ENCODE measurements at places on chromosomes 2 and 18. TPM values are rescaled to one million over a fixed set of nuclear protein-coding genes. Genes with fewer than 3 reads are reported as not detected.
A peak's percentile ranks its signal among the peaks of the same experiment; 100 is the strongest.

The KIF5C gene
- 0.82 TPM for polyA plus RNA-seq

The KCNIP3 gene
- polyA plus RNA-seq = not detected

The PID1 gene
- polyA plus RNA-seq = not detected

The MPPE1 gene
- 45.4 TPM for polyA plus RNA-seq

The ATP9B gene
- 16.6 TPM for polyA plus RNA-seq

The ABCA12 gene
- polyA plus RNA-seq = not detected

The TMEM169 gene
- polyA plus RNA-seq = 1.5 TPM

GRCh38 chr2:215527736-215528135, 91.9 kb upstream of the FN1 start:
- no peak for DNase-seq
- no peaks in the 10 kb centered on the region for H3K4me1 ChIP-seq
- H3K4me3 ChIP-seq = no peak overlapping the region

DNA sequence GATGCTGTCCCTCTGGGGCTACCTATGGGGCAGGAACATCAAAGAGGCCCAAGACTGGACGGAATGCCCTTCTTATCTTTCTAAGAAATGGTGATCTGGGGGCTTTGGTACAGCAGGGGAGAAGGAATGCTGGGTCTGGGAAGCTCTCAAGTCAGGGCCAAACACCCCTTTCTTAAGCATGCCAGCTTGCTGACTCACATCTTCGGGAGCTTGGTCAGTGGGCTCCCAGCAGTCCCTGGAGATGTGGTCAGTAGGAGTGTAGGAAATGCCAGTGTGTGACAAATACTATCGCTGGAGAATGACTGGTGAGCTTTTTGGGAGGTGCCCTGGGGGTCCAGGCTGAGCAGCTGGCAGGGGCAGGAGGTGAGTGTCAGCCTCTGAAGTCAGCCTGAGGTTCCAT, 105.0 kb upstream of the CDC42EP3 start:
- DNase-seq = no peak
- H3K4me3 ChIP-seq = no peak overlapping the region
- H3K27me3 ChIP-seq = no peaks in the 10 kb centered on the region
- no peaks in the 10 kb centered on the region for H3K36me3 ChIP-seq
- no peaks in the 10 kb centered on the region for H3K4me1 ChIP-seq

DNA sequence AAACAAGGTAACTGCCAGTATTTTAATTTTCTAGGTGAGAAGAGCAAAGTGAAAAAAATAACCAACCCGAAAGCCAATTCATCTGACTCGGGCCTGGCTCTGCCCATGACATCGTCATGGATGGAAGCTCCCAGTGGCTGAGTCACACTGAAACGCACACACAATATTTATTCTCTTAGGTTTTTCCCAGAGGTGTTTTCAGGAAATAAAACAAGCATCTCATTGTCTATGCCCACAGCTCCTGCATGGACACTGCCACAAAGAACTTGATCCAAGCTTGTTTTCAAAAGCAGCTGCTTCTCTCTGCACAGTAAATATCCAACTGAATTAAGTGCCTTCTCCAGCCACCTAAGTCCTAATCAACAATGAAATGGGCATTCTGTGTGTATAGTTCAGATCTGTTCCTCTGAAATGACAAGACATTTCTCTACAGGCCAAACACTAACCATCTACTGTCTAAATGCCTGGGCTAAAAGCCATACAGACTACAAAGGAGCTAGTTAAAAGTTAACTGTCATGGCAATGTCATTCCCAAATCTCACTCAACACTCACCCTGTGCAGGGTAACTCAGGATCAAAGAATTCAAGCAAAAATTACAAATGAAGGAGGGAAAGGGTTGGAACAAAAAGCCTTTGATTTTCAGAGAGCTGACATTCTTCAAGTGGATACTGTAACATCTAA, 62.9 kb downstream of the RPL31 start:
- no peaks in the 10 kb centered on the region for H3K4me1 ChIP-seq
- H3K27me3 ChIP-seq = no peaks in the 10 kb centered on the region
- H3K36me3 ChIP-seq = no peaks in the 10 kb centered on the region
- DNase-seq = no peak
- H3K27ac ChIP-seq = no peak overlapping the region

- H3K27ac ChIP-seq = no peak overlapping the region
- no peak overlapping the region for H3K4me3 ChIP-seq
- no peaks in the 10 kb centered on the region for H3K36me3 ChIP-seq
Observed at GRCh38 chr2:128642316-128642715, 323.6 kb upstream of the HS6ST1 start.

GRCh38 chr18:77905449-77906055, 655.9 kb downstream of the GALR1 start:
- no peak overlapping the region for H3K4me3 ChIP-seq
- DNase-seq = no peak
- no peaks in the 10 kb centered on the region for H3K36me3 ChIP-seq
- no peaks in the 10 kb centered on the region for H3K4me1 ChIP-seq
- H3K27ac ChIP-seq = no peak overlapping the region

- peaks cover 11% of the 10 kb centered on the region for H3K36me3 ChIP-seq
- peaks cover 4% of the 10 kb centered on the region for H3K4me1 ChIP-seq
- DNase-seq = no peak
- no peak overlapping the region for H3K27ac ChIP-seq
Observed at GRCh38 chr2:154700136-154700535, 1.6 kb downstream of the KCNJ3 start.

DNA sequence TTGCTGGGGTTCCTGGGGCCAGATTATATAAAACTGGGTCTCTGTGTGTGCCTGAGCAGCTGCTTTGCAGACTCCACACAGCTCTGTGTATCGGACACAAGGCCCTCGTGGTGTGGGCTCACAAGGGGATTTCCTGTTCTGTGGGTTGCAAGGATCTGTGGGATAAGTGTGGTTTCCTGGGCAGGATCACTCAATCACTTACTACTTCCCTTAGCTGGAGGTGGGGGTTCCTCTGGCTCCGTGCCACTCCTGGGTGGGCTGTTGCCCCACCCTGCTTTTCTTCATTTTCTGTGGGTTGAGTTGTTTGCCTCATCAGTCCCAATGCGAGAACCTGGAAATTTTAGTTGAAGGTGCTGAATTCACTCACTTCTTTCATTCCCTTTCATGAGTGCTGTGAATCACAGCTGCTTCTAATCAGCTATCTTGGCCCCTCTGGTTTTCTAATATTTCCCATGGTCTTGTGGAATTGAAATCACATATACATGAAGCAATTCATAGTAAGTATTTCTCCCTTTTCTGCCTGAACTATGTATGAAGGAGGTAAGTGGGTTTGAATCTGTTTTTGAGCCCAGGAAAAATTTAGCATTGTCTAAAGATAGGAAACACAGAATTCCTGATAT, 196.3 kb downstream of the DCDC2C start:
- H3K4me3 ChIP-seq = no peak overlapping the region
- no peak for DNase-seq
- peaks cover 6% of the 10 kb centered on the region for H3K27me3 ChIP-seq

DNA sequence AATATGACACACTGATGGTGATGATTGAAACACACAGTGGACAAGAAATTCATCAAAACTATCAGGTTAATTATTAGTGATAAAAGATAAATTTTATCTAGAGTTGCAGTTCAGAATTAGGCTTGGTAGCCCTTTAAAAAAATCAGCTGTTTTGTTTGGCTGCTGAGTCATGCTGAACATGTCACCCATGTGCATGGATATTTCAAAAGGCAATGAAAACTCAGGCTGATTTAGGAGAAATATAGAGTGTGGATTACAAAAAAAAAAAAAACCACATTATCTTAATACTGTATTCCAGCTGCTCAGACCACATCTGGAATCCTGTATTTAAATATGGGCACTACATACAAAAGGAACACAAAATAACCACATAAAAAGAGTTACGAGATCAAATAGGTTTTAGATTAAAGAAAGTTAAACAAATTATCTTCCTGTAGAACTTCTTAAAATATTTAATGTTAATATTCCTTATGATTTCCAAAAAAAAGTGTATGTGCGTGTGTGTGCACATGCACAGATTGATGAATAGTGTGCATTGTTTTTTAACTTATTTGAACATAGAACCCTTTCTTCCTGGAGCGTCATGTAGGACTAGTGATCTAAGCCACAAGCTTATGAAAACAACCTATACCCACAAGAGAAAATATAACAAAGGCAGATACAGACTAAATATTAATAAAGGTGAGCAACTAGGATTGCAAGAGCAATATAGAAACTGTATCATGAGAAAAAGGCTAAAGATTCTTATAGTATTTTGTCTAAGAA, 186.2 kb downstream of the STK39 start:
- no peak overlapping the region for H3K27ac ChIP-seq
- no peak for DNase-seq
- no peak overlapping the region for H3K4me3 ChIP-seq
- H3K4me1 ChIP-seq = no peaks in the 10 kb centered on the region
- H3K36me3 ChIP-seq = peaks cover 7% of the 10 kb centered on the region

GRCh38 chr18:8314124-8314523, 295.1 kb upstream of the RAB12 start:
- H3K27ac ChIP-seq = no peak overlapping the region
- H3K27me3 ChIP-seq = peaks cover 14% of the 10 kb centered on the region
- no peaks in the 10 kb centered on the region for H3K4me1 ChIP-seq
- no peak overlapping the region for H3K4me3 ChIP-seq
- H3K36me3 ChIP-seq = no peaks in the 10 kb centered on the region

- H3K4me3 ChIP-seq = no peak overlapping the region
- no peaks in the 10 kb centered on the region for H3K27me3 ChIP-seq
- H3K27ac ChIP-seq = no peak overlapping the region
- peaks cover 13% of the 10 kb centered on the region for H3K4me1 ChIP-seq
Observed at GRCh38 chr2:27400348-27401135, 8.8 kb downstream of the PPM1G start.

DNA sequence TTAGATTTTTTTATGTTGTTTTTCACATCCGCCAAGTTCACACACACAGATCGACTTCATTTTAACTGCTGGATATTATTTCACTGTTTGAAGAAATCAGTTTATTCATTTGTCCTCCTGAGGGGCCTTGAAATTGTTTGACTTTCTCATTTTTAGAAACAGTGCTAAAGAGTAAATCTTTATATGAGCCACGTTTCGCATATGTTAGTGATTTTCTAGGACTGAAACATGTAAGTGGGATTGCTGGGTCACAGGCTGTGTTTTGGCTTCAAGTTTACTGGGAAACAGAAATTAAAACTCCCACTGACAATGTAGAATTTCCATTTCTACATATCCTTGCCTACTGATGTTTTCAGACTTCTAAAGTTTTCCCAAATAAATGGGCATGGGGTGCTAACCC, 363.8 kb downstream of the NCKAP5 start:
- no peak overlapping the region for H3K27ac ChIP-seq
- peaks cover 9% of the 10 kb centered on the region for H3K36me3 ChIP-seq
- H3K4me1 ChIP-seq = no peaks in the 10 kb centered on the region
- H3K27me3 ChIP-seq = no peaks in the 10 kb centered on the region
- DNase-seq = no peak
- H3K4me3 ChIP-seq = no peak overlapping the region

DNA sequence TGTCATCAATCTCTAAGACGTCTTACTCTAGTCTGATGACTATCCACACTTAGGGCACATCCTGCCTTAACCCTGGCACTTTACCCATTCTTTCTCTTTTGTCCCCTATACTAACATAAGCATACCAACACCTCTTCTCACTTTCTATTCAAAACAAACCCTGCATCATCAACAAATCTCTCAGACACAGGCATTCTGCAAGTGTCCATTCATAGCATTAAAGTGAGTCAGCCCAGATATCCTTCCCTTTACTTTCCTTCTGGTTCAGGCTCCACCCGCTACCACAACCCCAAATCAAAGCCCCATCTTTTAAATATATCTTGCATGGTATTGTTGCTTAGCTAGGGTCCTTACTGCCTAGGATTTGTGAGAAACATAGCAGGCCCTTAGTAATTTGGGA, 3.8 kb downstream of the GRB14 start:
- no peak overlapping the region for H3K27ac ChIP-seq
- no peaks in the 10 kb centered on the region for H3K36me3 ChIP-seq
- peaks cover 35% of the 10 kb centered on the region for H3K27me3 ChIP-seq
- H3K4me3 ChIP-seq = no peak overlapping the region
- no peak for DNase-seq
- H3K4me1 ChIP-seq = peaks cover 5% of the 10 kb centered on the region

DNA sequence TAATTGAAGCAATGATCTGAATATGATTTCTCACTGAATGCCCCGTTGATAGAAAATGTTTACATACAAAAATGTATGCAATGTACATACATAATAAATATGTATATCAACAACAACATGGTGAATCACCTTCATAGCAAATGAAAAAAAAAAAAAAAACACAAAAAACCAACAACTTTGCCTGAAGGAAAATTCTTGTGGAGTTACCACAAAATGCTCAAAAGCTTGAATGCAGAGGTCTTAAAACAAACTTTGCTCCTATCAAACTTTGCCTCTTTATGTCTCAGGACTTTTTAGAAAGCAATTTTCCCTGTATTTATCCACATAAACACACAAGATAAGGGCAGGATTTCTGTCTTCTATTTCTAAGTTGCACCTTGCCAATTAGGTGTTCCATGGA, 92.9 kb upstream of the SIX2 start:
- no peaks in the 10 kb centered on the region for H3K4me1 ChIP-seq
- DNase-seq = no peak
- H3K27ac ChIP-seq = no peak overlapping the region
- peaks cover 17% of the 10 kb centered on the region for H3K27me3 ChIP-seq
- H3K36me3 ChIP-seq = no peaks in the 10 kb centered on the region

DNA sequence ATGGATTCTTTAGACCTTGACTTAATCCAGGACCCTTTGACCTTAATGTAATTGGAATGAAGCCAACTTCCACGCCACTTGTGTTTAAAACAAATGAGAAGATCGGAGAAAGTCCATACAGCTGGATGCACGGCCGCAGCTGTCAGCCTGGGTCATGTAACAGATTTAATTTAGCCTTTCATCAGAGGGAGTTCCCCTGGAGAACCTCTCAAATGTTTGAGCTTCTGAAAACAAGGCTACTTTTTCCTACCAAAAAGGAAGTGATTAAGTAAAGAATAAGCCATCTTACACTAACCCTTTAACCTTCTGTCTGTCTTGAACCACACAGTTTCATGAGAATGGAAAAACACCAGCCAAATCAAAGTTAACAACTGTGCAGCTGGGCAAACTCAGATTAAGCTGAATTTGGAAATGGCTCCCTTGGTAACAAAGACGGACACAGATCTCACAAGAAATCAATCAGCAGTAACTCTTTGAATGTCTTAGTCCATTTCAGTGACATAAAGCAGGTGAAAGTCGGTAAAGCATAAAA, 103.6 kb downstream of the DOCK10 start:
- H3K4me1 ChIP-seq = peaks cover 57% of the 10 kb centered on the region
- H3K27ac ChIP-seq = peak overlapping the region; percentile 73
- H3K4me3 ChIP-seq = peak overlapping the region; percentile 44
- peaks cover 6% of the 10 kb centered on the region for H3K36me3 ChIP-seq
- no peak for DNase-seq

GRCh38 chr18:36509646-36510197, 212.2 kb downstream of the FHOD3 start:
- no peak for DNase-seq
- no peaks in the 10 kb centered on the region for H3K36me3 ChIP-seq
- H3K4me3 ChIP-seq = no peak overlapping the region
- no peak overlapping the region for H3K27ac ChIP-seq

DNA sequence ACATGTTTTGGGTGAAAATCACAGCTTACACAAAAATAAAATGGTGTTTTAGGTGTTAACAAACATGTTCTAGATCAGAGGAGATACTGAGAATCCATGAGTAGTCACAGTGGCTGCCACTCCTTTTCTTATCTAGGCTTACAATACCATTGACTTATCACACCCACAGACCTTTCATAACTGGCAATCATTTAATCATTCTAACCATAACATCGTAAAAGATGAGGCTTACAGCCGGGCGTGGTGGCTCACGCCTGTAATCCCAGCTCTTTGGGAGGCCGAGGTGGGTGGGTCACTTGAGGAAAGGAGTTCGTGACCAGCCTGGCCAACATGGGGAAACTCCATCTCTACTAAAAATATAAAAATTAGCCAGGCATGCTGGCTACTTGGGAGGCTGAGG, 18.8 kb upstream of the SERPINB5 start:
- no peak for DNase-seq
- H3K27me3 ChIP-seq = no peaks in the 10 kb centered on the region
- H3K4me1 ChIP-seq = no peaks in the 10 kb centered on the region
- H3K4me3 ChIP-seq = no peak overlapping the region
- H3K27ac ChIP-seq = no peak overlapping the region
